ENCODE measurements at places on chromosomes 7 and 10. TPM values are rescaled to one million over a fixed set of nuclear protein-coding genes. Genes with fewer than 3 reads are reported as not detected.

- H3K4me1 ChIP-seq, result peaks cover 26% of the 10 kb centered on the region
- peak overlapping the region; percentile 81 for H3K4me3 ChIP-seq
- H3K27ac ChIP-seq, result peak overlapping the region; percentile 58
- DNase-seq, result no peak
- peaks cover 27% of the 10 kb centered on the region for H3K27me3 ChIP-seq
- H3K36me3 ChIP-seq, result no peaks in the 10 kb centered on the region
These were observed 171.2 kb upstream of the TNRC18 start for GRCh38 chr7:5594616-5595544.

GRCh38 chr7:103989785-103990767 is 618 bp upstream of the RELN start:
- peaks cover 6% of the 10 kb centered on the region for H3K4me1 ChIP-seq
- no peak overlapping the region for H3K27ac ChIP-seq
- DNase-seq, result no peak

DNA sequence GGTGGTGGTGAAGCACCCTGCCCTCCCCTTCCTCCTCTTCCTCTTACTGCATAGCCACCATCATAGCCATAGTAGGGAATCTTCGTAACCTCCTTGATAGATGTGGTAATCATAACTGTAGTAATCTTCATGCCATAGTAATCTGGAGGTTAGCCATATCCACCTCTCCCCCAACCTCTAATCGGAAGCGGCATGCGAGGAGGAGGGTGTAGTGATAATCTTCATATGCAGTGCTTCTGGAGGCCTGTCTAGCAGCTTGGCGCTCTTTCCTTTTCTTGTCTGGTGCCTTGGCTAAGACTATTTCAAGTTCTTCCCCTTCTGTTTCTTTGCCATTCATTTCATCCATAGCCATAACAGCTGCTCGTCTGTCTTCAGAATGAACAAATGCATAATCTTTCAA is 90.9 kb downstream of the MLLT10 start:
- no peak overlapping the region for H3K27ac ChIP-seq
- DNase-seq, result no peak
- H3K36me3 ChIP-seq, result peaks cover 48% of the 10 kb centered on the region
- H3K27me3 ChIP-seq, result no peaks in the 10 kb centered on the region
- H3K4me1 ChIP-seq, result peaks cover 26% of the 10 kb centered on the region

GRCh38 chr7:64307254-64308015 is 6.3 kb upstream of the ZNF736 start:
- H3K4me1 ChIP-seq, result peaks cover 12% of the 10 kb centered on the region
- peaks cover 5% of the 10 kb centered on the region for H3K36me3 ChIP-seq
- peak overlapping the region; percentile 97 for H3K4me3 ChIP-seq
- H3K27me3 ChIP-seq, result no peaks in the 10 kb centered on the region
- H3K27ac ChIP-seq, result peak overlapping the region; percentile 91

- DNase-seq, result no peak
- H3K27me3 ChIP-seq, result no peaks in the 10 kb centered on the region
- no peak overlapping the region for H3K27ac ChIP-seq
- no peaks in the 10 kb centered on the region for H3K36me3 ChIP-seq
- H3K4me3 ChIP-seq, result no peak overlapping the region
- no peaks in the 10 kb centered on the region for H3K4me1 ChIP-seq
These were observed 192.2 kb downstream of the PRKG1 start for GRCh38 chr10:51266496-51266895.

GRCh38 chr7:50262446-50262845 is 42.1 kb upstream of the IKZF1 start:
- peak overlapping the region; percentile 61 for H3K4me3 ChIP-seq
- H3K27ac ChIP-seq, result peak overlapping the region; percentile 89
- H3K4me1 ChIP-seq, result peaks cover 78% of the 10 kb centered on the region
- no peaks in the 10 kb centered on the region for H3K27me3 ChIP-seq
- peaks cover 3% of the 10 kb centered on the region for H3K36me3 ChIP-seq

- H3K27me3 ChIP-seq, result no peaks in the 10 kb centered on the region
- H3K4me3 ChIP-seq, result no peak overlapping the region
- H3K36me3 ChIP-seq, result no peaks in the 10 kb centered on the region
- peaks cover 11% of the 10 kb centered on the region for H3K4me1 ChIP-seq
- no peak for DNase-seq
- H3K27ac ChIP-seq, result no peak overlapping the region
These were observed 170.0 kb downstream of the PTEN start for GRCh38 chr10:88033385-88033784.

DNA sequence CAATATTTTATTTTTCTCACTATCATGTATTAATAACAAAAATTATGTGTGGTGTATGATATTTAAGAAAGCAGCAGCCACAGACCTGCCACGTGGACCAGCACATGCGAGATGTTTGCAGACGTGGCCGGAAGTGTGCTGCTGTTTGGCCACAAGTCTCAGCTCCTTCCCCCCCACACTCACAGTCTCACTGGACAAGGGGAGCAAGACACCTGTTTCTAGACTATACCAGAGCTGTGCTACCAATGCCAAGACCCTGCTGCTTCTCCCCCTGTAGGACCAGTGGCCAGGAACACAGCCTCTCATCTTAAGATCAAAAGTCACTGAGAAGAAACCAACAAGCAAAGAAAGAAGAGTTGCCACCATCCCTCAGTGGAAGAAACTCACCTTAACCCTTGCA is 258.9 kb upstream of the PPP2R2D start:
- H3K27me3 ChIP-seq, result no peaks in the 10 kb centered on the region
- H3K4me3 ChIP-seq, result no peak overlapping the region
- no peak overlapping the region for H3K27ac ChIP-seq
- peaks cover 7% of the 10 kb centered on the region for H3K4me1 ChIP-seq
- no peak for DNase-seq

GRCh38 chr10:121787169-121787568 is 140.7 kb downstream of the ATE1 start:
- H3K36me3 ChIP-seq, result peaks cover 6% of the 10 kb centered on the region
- no peak overlapping the region for H3K4me3 ChIP-seq
- DNase-seq, result no peak

- H3K27ac ChIP-seq, result no peak overlapping the region
- no peaks in the 10 kb centered on the region for H3K4me1 ChIP-seq
- H3K27me3 ChIP-seq, result no peaks in the 10 kb centered on the region
- no peak overlapping the region for H3K4me3 ChIP-seq
- no peak for DNase-seq
These were observed 434.2 kb downstream of the PARD3 start for GRCh38 chr10:34380856-34381255.

DNA sequence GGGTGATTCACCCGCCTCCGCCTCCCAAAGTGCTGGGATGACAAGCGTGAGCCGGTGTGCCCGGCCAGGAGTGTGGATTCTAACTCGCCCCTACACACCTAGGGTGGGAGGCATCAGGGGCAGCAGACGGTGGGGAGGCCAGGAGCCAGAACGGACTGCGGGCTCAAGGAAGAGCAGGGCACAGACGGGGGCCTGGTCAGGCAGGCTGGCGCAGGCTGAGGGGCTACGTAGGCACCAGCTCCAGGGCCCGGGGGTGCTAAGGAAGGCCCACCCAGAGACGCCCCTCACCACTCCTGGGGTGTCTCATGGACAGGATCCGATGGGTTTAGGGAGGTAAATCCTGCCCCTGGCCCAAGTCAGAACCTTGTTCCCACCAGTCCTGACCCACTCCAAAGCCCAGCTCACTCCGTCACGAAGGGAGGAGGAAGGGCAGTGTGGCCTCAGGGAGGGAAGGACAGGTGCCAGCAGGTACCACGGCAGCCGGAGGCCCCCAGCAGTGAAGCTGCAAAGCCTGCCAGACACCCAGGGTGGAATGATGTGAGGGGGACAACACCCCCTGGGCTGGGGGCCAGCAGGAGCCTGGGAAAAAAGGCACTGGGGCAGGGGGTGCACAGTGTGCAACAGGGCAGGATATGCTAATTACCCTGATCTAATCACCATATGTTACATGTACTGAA is 251.4 kb downstream of the MAD1L1 start:
- peaks cover 3% of the 10 kb centered on the region for H3K4me1 ChIP-seq
- no peak overlapping the region for H3K27ac ChIP-seq
- peaks cover 15% of the 10 kb centered on the region for H3K36me3 ChIP-seq
- H3K4me3 ChIP-seq, result no peak overlapping the region

DNA sequence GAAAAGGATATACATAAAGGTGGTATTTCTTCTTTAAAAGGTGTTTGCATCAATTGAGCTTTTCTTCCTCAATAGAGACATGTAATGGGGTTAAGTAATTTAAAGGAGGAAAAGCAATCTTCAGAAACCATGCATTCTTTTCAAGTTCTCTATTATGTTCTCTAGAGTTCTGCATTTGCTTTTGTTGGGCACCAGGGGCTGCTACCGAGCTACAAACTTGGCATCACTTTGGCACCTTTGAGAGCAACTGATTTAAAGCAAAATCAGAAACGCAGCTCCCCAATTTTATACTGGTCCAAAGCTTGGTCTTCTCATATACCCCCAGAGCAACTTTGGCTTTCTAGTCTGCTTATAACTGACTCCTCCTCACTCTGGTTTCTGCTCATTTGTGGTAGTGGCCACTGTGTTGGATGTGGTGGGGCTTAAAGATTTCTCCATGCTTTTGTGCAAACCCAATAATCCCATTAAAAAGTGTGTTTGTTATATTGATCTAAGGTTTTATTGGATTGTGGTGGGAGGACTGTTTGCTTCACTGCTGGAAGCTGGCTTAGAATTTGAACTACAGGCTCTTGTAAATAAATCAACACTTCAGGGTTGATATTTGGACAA is 712.1 kb downstream of the PHTF2 start:
- no peaks in the 10 kb centered on the region for H3K27me3 ChIP-seq
- H3K36me3 ChIP-seq, result no peaks in the 10 kb centered on the region
- no peak overlapping the region for H3K4me3 ChIP-seq
- H3K4me1 ChIP-seq, result no peaks in the 10 kb centered on the region
- no peak overlapping the region for H3K27ac ChIP-seq
- no peak for DNase-seq

DNA sequence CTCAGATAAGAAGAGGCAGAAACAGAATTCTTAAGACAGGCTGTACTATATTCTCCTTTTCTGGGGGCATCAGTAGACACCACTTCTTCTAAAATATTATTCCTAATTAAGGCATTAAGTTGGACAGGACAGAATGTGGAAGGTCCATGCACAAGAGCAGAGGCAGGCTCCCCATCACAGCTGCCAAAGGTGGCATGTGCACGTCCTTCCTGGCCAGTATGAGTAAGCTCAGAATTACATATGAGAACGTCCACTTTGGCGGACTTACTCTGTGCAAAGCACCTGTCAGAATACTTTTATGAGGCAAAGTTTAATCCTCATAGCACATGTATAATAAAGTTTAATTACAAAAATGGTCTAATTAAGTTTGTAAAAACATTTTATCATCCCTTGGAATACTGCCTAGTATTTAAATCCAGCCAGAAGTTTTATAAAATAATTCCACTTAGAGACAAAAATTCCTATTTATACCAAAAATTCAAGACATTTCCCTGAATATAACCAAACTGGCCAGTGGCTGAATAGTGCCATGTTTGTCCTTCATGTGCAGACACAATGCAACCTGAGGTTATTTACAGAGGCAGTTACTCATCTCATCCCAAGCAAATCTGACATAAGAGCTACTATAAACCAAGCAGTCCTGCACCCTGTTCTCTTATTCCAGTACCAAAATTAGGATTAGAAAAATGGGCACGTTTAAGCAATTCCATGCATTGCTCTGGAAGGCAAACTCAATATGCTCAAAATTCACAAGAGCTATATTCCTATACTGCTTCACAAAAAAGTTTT is 65.5 kb downstream of the CACUL1 start:
- no peaks in the 10 kb centered on the region for H3K27me3 ChIP-seq
- H3K4me3 ChIP-seq, result no peak overlapping the region
- no peaks in the 10 kb centered on the region for H3K4me1 ChIP-seq
- H3K27ac ChIP-seq, result no peak overlapping the region
- H3K36me3 ChIP-seq, result peaks cover 33% of the 10 kb centered on the region
- DNase-seq, result no peak

GRCh38 chr7:55887821-55888247 is 578 bp downstream of the ZNF713 start:
- peak overlapping the region; percentile 74 for H3K27ac ChIP-seq
- peaks cover 4% of the 10 kb centered on the region for H3K4me1 ChIP-seq
- H3K36me3 ChIP-seq, result no peaks in the 10 kb centered on the region
- no peak for DNase-seq

DNA sequence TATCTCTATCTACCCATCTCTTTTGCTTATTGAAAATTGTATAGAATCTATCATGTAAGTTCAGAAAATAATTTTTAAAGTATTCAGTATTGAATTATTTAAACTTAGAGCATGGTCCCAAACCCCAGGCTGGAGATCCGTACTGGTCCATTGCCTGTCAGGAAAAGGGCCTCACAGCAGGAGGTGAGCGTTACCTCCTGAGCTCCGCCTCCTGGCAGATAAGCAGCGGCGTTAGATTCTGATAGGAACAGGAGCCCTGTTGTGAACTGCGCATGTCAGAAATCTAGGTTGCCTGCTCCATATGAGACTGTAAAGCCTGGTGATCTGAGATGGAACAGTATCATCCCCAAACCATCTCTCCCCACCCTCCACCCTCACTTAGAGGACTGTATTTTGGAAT is 266.0 kb upstream of the CNTNAP2 start:
- H3K4me1 ChIP-seq, result no peaks in the 10 kb centered on the region
- H3K4me3 ChIP-seq, result no peak overlapping the region
- H3K27ac ChIP-seq, result no peak overlapping the region

The AKR1C8 gene
- total RNA-seq, result not detected

The TMEM229A gene
- total RNA-seq, result not detected

The PRLHR gene
- total RNA-seq, result not detected

The NUP42 gene
- 54.0 TPM for total RNA-seq

The CLEC5A gene
- total RNA-seq, result not detected

The TIMM23 gene
- total RNA-seq, result 90.9 TPM

The PSD gene
- total RNA-seq, result 10.6 TPM

The CDCA7L gene
- total RNA-seq, result 81.5 TPM

The MSMB gene
- not detected for total RNA-seq

Measured in activated T-helper 2 cell treated with anti-CD3 and anti-CD28 coated beads, Interferon-gamma antibody, Interleukin-2, Interleukin-4, amounts not matched to agents 10 μg/mL and 5 μg/mL and 100 μg/mL, durations not matched to agents 14 hours and 24 hours and 36 hours (primary cell).